ENCODE measurements at places on chromosomes 2 and 18. TPM values are rescaled to one million over a fixed set of nuclear protein-coding genes. Genes with fewer than 3 reads are reported as not detected.

ANKRD62 gene
- not detected for total RNA-seq

CCDC68 gene
- not detected for total RNA-seq

CD8B2 gene
- not detected for total RNA-seq

SPATA3 gene
- total RNA-seq, result not detected

SP140L gene
- total RNA-seq, result 24.2 TPM

CHRNG gene
- not detected for total RNA-seq

TMEM169 gene
- 2.3 TPM for total RNA-seq

- DNase-seq, result no peak
These were observed 284.3 kb downstream of the CYP26B1 start for GRCh38 chr2:71863396-71863795.

DNA sequence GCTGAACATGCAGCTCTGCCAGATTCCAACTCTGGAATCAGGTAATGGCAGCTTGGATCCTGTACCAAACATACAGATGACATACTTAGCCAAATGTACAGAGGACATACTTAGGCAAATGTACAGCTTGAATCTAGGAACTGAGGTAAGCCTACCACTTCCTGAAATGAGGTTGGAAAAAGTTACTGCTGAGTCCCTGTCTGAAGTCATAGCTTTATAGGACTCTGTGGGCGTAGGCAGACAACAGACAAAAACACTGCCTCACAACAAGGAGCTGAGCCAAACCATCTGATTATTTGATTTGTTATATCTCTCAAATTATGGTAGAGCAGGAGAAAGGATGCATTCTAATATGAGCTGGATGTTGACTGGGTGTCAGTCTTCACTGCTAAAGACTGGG, 290.2 kb upstream of the TCF4 start:
- no peak for DNase-seq

DNA sequence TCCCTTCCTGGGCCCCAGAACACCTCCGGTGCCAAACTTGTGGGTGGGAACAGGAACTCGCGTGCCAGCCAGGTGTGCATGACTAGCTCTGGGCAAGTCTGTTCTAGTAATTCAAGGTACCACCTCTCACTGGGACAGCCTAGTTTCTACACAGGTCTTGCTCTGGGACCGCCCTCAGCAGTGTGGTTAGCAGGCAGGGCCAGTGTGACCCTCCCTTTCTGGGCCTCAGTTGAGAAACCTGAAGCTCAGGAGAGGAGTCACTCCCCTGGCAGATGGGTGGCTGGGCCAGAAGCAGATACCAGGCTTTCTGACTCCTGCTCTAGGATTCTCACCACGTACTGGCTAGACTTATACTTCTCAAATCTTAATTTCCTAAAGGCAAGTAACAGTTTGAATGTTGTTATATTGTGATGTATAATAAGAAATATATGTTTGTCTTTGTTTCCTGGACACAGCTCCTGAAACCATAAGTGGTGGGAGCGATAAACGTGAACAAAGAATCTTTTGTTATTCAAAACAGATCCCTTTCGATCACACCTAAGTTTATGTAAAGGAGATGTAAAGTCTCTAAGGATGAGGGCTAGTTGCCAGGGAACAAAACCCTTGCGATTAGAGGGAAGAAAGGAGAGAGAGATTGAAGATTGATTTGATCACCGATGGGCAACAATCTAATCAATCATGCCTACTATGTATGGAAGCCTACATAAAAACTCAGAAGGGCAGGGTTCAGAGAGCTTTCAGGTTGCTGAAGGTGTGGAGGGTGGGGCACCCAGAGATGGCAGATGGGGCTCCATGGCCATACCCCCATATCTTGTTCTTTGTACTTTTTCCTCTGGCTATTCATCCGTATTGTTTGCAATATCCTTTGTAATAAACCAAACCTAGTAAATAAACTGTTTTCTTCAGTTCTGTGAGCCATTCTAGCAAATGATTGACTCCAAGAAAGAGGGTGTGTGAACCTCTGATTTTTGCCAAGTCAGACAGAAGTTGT, 952 bp upstream of the UGT1A6 start:
- DNase-seq, result no peak

- DNase-seq, result peak; percentile 91
These were observed 41.0 kb downstream of the UNC50 start for GRCh38 chr2:98649135-98649991.

- DNase-seq, result no peak
These were observed 16.6 kb downstream of the MCFD2 start for GRCh38 chr2:46899053-46899452.

- DNase-seq, result no peak
These were observed 323.3 kb downstream of the TGIF1 start for GRCh38 chr18:3773303-3773702.

- DNase-seq, result no peak
These were observed 45.0 kb downstream of the MBP start for GRCh38 chr18:77087393-77088141.

DNA sequence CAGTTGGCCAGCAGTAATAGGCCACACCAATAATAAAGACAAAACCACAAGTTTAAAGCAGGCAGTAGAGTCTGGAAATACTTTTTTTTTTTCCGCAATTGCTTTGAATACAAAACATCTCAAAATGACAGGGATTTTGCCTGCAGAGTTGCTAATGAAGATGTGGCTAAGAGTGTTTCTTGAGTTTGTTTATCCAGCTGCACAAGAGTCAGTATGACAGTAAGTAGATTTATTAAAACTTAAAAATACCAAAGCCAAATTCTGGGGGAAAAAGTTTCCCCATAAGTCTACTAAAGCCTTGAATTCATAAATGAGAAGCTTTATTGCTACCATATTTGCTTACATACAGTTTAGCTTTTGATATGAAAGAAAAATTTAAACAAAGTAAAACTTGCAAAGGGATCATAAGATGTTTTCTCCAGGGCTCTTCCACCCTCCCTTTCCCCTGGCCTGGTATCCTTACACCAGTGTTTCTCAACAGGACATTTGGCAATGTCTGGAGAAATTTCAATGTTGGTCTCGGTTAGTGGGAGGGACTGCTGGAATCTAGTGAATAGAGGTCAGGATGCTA, 3.9 kb upstream of the DSEL start:
- DNase-seq, result no peak

DNA sequence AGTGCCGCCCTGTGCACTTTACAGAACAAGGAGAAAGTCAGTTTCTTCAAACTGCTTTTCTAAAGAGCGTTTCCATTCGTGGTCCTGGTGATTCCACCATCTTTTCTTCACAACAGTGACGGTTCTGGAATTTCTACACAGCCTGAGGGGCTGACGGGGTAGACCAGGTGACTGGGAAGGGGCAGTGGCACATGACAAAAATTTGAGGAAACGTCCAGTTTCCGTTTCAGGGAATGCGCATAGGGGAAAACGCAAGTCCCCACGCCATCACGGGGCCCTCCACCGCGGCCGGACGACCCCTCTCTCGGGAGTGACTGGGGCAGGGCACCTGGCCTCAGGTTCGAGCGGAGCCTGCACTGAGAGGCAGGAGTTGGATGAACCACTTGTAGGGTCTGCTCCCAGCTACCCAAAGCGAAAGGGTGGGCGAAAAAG, 980 bp upstream of the SPTBN1 start:
- DNase-seq, result no peak

GRCh38 chr2:203692031-203692710, 14.3 kb upstream of the CD28 start:
- DNase-seq, result no peak

DNA sequence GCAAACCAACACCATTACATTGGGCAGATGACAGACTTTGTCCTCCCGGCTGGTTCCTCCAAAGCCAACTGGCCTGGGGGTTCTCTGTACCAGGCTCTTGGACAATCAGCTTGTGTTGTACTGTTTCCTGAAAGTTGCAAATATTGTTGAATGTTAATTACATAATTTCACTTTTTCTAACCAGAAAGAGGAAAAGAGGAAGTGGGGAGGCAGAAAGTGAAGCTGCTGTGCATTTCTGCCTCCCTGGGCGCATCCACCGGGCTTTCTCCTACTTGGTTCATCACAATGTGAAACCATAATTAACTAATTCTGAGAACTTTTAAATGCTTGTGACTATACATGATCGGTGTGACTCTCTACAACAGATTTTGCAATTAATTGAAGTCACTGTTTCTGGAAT, 10.1 kb downstream of the TWIST2 start:
- DNase-seq, result no peak

DNA sequence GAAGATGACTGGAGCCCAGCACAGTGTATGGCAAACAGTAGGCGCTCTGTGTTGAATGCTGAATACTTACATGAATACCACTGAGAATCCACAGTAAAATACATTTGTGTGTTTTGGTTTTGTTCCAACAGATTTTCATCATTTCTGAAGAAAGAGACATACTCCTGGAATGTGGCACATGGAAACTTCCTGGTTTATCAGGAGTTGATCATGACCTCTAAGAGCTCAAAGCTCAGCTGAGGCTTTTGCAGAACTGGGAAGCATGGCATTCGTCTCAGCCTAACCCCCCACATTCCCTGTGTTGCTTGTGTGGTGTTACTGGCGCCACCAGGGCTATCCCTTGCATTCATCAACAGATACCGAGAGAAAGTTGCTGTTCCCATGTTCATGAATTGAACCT, 316.9 kb upstream of the REV1 start:
- no peak for DNase-seq

DNA sequence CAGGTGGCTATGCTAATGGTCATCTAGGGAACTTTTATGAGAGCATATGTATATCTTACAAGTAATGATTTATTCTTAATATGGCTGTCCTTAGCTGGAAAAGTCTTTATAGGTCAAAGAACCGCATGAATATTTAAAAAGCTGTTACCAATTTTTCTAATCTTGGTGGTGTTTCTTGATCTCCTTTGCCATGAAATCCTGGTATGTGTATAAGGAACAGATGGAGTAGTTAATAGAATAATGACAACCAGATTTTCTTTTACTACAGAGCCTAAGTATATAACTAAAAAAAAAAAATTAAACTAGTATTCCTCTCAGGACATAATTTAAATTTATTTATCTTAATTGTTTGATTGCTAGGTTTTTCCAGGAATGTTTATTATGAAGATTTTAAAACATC, 74.5 kb downstream of the RHBDD1 start:
- DNase-seq, result no peak

DNA sequence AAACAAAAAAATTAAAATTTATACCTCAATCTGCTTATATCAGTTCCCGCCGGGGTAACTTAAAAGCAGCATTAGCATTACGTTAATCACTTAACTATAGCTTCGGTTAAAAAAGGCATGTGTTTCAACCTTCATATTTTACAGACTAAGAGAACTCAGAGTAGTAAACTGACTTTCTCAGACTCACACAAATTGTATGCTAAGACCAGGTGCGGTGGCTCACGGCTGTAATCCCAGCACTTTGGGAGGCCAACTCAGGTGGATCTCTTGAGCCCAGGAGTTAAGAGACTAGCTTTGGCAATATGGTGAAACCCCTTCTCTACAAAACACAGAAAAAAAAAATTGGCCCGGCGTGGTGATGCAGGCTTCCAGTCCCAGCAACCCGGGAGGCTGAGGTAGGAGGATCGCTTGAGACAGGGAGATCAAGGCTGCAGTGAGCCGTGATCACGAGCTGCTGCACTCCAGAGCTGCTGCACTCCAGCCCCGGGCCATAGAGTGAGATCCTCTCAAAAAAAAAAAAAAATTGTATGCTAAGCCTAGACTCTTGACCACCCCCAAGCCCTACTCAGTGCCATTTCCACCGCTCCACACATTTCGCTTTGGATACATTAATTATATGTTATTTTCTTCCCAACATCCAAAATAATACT, 2.4 kb downstream of the HNRNPLL start:
- DNase-seq, result no peak

DNA sequence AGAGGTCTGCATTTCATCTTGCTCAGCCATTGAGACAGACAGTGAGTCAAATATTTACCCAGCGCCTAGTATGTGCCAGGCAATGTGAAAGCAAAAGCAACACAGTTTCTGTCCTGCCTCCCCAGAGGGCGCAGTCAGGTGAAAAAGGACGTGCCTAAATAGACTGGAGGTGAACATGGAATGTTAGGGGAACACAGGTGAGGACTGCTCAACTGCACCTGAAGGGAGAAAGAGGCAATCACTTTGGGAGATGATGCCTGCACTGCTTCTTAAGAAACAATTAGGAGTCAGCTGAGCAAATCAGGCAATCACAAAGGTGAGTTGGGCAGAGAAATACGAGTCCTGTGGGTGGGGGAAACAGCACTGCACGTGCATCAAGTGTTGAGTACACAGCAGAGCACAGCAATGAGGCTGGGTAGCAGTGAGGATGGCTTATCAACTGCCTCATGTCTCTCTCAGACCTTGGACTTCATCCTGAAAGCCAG, 218.3 kb upstream of the SMAD7 start:
- no peak for DNase-seq

DNA sequence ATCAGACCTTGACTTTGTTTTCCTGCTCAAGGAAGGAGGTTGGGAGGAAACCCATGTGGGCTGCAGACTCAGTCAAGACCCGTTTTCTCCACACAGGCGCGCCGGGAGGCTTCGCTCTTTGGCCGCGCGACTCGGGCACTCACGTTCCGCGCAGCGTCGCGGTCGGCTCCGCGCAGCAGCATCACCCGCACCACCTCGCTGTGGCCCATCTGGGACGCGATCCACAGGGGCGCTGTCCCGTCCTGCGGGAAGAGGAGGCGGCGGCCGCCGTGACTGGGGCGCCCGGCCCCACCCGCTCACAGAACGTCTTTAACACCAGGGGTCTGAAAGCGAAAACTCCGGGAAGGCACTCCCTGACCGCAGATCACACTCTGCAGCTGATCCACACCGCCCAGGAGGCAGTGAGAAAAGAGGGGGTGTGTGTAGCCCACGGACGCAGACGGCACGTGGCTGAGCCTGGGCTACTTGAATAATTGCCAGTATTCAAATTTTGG, 33.1 kb upstream of the NPC1 start:
- DNase-seq, result no peak

Data from osteocyte (in vitro differentiated cells).